ENCODE measurements at places on chromosomes 11 and 22.

DNA sequence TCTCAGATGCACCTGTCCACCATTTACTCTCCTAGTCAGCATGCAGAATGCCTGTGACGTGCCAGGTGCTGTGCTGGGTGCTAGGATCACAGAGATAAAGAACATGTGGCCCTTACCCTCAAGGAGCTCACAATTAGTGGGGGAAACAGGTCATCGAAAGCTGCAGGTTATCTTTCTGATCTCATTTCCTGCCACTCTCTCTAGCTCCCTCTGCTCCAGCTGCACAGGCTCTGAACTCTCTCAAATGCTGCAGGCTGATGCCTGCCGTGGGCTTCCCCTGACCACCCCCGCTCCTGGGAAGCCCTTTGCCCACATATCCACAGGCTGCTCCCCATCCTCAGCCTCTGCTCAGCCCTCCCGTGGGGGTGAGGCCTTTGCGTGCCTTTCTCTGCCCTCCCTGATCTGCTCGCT is 29.6 kb downstream of the SHANK3 start:
- DNase-seq: no peak

DNA sequence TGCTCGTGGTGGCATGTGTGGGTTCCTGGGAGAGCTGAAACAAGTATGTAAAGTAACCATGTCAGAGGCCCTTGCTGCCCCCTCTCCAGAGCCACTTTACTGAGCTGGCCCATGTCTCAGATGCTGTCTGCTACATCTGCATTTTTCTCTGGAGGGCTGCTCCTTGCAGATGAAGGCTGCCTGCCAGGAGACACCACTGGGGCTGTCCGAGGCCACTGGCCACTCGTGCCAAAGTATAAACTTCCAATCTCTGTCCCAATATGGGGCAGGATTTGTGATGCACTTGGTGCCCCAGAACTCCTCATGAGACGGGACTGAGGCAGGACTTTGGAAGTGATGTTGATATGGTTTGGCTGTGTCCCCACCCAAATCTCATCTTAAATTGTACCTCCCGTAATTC is 478.4 kb upstream of the B3GAT1 start:
- no peak for DNase-seq

GRCh38 chr22:22684580-22685561 is 40.5 kb downstream of the GGTLC2 start:
- DNase-seq: no peak

- no peak for DNase-seq
Observed at GRCh38 chr22:25025491-25026400, 73.2 kb downstream of the KIAA1671 start.

GRCh38 chr11:11036848-11037732 is 179.2 kb upstream of the ZBED5 start:
- peak; percentile 58 for DNase-seq

- DNase-seq: peak; percentile 80
Observed at GRCh38 chr11:33724644-33725035, 11.6 kb downstream of the CD59 start.

- peak; percentile 65 for DNase-seq
Observed at GRCh38 chr11:100687054-100687629, at the start of gene ARHGAP42. ARHGAP42 (plus strand) TSS chr11:100687288; CDS start chr11:100687679, 391 bp downstream.

GRCh38 chr11:11039208-11039965 is 181.5 kb upstream of the ZBED5 start:
- DNase-seq: no peak

DNA sequence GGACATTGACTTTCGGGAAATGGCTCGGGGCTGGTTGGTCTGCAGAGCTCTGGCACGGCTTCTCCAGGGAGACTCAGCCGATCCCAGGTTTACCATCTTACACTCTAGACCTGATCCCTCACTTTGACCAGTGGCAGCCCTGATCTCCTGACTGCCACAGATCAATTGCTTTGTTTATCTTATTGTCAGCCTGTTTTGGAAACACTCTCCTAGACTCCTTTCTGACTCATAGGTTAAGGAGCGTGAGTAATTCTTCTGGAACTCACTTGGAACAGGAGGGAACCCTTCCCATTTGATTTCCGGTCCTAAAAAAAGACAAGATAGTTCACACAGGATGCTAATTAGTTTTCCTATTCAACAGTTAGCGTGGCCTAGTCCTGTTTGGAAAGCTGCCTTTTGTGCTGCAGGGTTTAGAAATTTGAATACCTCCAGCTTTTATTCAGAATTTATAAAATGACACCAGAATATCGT is 16.0 kb upstream of the BMAL1 start:
- no peak for DNase-seq

GRCh38 chr11:95778699-95779098 is 10.9 kb downstream of the FAM76B start:
- DNase-seq: no peak

GRCh38 chr22:37032535-37033460 is 13.3 kb downstream of the MPST start:
- DNase-seq: peak; percentile 71

DNA sequence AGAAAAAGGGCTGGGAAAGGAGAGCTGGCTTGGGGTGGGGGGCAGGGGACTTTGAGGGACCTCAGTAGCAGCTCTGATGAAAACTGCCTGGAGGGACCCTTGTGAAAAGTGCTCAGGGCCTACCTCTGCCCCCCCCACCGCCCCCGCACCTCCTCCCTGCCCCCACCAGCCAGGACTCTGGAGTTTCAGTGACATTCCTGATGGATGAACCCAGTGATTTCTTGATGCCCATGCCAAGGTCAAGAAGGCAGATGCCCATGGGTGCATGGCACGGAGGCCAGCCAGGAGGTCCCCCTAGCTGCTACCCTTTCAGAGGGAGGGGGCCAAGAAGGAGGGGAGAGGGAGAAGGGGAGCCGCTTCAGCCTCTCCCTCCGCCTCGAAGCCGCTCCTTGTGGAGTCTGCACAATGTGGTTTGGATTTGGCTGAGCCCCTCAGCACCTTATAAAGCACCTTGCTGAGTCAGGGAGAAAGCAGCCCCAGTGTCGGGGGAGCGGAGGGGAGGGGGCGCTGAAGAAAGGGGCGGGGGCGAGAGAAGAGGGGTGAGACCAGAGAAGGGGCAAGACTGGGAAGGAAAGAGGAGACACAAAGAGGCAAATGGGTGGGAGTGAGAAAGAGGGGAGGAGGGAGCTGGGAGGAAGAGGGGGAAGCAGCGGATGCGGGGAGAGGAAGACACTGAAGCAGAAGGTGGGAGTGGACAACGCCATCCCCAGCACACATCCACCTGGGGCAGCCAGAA is 2.1 kb upstream of the CLCF1 start:
- no peak for DNase-seq

DNA sequence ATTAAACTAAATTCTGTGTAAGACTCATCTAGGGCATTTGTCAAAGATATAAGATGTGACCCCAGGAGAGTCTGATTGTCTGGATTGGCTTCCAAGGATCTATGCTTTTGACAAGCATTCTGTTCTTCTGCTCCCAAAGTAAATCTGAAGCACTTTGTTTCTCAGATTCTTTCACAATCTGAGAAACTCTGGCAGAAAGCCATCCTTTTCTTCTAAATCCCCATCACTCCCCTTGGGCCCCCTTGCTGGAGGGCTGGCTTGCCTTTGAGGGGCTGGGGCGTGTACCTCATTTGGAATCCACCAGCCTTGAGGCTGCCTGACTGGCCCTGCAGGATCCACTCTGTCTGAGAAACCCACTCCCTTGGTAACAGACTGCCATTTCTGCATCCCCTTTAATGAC is 173.5 kb upstream of the CTSC start:
- DNase-seq: no peak

DNA sequence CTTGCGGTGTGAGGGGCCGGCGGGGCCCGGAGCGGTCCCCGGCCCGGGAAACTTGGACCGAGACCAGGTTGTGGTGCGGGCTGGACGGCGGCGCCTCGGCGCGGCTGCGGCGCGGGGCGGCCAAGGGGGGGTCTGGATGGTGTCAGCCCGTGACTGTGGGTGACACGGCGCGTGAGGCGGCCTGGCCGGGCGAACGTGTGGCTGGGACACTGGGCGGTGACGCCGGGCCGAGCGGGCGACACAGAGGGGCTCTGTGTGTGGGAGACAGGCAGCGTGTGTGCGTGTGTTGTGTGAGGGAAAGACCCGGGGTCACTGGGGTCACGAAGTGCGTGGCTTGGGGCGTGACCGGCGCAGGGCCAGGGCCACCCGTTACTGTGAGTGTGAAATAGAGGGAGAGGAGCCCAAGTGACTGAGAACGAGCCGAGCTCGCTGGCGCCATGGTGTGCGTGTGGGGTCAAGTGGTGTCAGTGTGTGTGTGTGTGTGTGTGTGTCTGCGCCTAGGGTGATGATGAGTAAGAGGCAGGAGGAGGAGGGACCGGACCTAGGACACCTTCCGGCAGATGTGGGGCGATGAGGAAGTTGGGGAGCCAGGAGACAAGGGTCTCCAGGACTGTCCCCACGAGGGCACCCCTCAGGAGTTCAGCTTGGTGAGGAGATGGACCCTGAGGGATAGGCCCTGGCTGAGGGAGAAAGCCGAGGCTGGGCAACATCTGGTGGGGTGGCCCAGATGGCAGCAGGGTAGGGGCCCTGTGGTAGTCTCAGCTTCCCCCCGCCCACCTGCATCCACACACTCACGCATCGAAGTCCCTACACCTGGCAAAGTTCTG is 817 bp downstream of the RELT start:
- DNase-seq: peak; percentile 35

GRCh38 chr22:27164781-27165503 is 507.6 kb downstream of the MIAT start:
- DNase-seq: no peak

DNA sequence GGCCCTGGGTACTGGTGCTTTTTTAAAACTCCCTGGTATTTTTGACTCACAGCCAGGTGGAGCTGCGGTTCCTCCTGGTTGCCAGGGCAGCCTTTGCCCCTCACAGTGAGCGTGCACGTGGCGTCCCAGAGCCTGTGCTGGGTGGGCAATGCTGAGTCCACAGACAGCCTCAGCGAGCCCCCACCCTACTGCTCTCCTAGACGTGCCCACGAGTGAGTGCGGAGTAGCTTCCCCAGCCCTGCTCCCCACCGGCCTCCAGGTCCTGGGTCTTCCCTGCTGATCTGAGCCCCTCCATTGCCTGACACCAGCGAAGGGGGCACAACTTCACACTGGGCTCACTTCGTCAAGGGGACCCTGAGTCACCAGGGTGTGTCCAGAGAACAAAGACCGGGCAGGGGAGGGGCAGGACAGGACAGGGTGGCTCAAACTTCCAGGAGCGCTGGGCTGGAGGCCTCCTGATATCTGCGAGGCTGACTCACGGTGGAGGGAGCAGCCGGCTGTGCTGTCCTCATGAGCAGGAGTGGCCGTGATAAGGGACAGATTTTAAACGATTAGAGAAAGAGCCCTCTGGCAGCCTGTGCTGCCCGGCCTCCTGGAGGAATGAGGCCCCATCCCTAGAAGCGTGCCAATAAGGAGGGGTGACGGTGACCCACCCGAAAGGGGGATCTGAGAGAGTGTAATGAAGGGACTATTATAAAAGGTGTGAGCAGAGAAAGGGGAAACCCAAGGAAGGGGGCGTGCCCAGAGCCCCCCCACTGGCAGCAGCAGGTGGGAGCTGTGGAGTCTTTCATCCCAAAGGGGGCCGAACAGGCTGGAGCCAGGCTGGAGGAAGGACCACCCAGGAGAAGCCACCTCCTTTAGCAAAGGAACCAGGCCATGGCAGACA is 129.3 kb upstream of the FGF3 start:
- no peak for DNase-seq

DNA sequence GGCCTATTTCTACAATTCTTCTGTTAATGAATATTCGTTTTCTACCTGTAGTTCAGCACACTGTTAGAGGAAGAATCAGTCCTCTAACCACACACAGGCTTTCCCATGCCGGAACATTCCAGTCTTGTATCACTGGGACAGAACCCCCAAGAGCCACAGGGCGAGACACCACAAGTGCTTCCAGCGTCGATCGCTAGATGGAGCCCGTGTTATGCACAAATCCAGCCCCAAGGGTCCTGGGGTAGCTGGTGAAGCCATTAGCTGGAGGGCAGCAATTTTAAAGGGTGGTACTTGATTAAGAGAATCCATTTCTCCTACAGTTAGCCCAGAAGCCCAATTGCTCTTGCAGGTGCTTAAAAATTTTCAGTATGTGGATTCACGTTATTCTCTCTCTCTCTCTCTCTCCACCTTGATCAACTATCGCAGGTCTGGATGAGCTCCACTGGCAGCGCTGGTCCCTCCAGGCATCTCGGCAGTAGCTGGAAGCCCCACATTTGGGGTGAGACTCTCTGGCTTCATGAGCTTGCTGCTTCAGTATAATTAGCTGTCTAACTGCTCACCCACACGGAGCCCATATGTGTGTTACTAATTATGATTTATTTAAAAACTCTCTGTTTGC is 148.2 kb upstream of the SNX19 start:
- peak; percentile 42 for DNase-seq

- no peak for DNase-seq
Observed at GRCh38 chr22:19201130-19201868, 22.8 kb upstream of the SLC25A1 start.

- DNase-seq: no peak
Observed at GRCh38 chr22:38012604-38013072, 28.3 kb upstream of the SOX10 start.

- no peak for DNase-seq
Observed at GRCh38 chr11:76287227-76287626, 80.9 kb upstream of the WNT11 start.

DNA sequence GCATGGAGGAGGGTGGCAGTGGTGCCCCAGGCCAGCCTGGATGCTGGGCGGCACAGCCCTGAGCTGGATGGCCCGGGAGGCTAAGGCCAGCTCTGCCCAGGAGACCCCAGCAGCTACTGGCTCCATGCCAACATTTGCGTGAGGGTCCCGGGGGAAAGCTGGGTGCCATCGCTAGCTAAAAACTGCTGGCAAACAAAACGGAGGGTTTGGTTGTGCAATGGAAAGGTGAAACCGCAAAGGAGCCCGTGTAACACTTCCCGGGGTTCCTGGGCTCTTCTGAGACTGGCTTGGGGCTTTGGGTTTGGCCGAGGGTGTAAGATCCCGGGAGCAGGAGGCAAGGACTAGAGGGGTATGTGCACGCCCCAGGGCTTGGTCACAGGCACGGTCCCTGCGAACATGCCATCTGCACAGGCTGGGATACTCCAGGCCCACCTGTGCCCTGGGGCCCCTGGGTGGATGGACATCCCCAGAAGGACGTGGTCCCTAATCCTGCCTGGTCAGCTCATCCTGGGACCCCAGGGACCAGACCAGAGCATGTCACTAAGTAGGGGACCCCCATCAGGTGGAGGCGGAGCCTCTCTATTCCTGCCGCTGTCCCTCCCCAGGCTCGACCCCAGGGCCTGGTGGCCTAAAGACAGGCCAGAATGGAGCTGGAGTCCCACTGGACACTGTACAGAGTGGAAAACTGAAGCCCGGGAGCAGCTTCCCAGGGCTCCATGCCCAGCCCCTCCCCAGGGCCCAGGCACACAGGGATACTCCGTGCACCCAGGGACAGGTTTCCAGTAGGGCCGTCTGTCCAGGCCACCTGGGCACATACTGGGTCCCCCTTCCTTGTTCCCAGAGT is 44.6 kb downstream of the IGF2 start:
- DNase-seq: no peak

GRCh38 chr11:33773404-33773986 is 825 bp downstream of the FBXO3 start:
- peak; percentile 15 for DNase-seq

DNA sequence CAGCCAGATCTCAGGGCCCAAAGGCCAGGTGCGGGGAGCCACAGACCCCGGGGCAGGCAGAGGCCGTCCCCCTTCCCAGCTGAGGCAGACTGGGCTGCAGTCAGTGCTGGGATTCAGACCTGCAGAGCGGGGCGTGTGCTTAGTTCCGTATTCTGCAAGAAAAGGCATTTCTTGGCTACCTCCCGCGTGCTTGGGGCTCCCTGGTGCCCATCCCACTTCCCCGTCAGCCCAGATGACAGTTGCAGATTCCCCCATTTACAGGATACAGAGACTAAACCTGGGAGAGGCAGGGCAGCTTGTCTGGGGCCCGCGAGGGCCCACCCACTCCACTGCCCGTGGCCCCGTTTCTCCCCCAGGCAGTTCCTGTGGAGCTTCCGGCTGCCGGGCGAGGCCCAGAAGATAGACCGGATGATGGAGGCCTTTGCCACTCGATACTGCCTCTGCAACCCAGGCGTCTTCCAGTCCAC is 18.3 kb downstream of the CYTH4 start:
- no peak for DNase-seq

All from right lung (tissue), 10 donors.